GM04504 (cell line): ENCODE measurements at places on chromosomes 16 and 17.
A peak's percentile ranks its signal among the peaks of the same experiment; 100 is the strongest.

DNA sequence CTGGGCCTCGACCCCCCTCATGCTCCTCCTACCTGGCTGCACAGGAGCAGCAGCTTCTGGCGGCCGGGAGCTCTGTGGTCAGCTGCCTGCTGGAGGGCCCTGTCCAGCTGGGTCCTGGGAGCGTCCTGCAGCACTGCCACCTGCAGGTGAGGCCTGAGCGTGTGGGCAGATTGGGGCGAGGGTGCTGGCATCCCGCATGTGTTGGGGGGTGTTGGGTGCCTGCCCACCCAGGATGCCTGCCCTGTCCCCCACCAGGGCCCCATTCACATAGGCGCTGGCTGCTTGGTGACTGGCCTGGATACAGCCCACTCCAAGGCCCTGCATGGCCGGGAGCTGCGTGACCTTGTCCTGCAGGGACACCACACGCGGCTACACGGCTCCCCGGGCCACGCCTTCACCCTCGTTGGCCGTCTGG, 16.5 kb downstream of the FCSK start:
- DNase-seq, result no peak

DNA sequence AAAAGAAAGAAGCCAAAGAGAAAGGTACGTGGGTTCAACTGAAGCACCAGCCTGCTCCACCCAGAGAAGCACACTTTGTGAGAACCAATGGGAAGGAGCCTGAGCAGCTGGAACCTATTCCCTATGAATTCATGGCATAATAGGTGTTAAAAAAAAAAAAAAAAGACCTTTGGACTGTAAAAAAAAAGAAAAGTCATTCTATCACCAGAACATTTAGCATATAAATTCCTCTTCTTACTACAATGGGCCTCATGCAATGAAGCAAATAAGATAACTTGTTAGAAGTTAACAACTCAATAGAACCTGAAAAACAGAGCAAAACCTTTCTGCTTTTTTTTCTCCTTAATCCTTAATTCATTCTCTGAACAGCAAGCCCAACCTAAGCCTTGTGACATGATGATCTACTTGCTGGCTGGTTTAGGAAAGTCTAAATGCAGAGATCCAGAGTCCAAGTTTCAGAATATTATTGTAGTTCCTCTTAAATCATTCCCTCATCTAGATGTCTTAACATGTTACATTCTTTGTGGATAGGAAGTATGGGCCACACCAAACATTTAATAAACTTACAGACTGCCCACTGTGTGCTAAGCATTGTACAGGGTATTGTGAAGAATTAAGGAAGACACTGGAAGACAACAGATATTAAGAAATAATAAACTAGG, 45.4 kb downstream of the BRCA1 start:
- DNase-seq, result no peak

- no peak for DNase-seq
These were observed 23.9 kb upstream of the WSB1 start for GRCh38 chr17:27269974-27270373.

- DNase-seq, result peak; percentile 23
These were observed 58.9 kb downstream of the NOS2 start for GRCh38 chr17:27741361-27741861.

DNA sequence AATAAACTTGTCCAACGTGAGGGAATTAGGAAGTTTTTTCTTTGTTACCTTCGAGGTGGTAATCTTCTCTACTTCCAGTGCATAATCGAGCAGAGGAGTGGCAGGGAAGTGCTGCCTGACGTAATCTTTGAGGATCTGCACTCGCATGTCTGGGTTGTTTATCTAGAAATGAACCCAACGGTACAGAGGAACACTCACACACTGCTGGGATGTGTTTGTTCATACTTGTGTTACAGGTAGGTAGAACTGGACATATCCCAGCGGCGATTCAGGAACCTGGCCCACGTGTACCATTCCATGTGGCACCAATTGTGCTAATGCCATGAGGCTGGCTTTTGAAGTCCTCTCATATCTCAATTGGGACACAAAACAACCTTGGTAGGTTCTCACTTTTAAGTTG, 4.2 kb upstream of the KLHL11 start:
- DNase-seq, result no peak

GRCh38 chr16:23842137-23842600, 6.4 kb downstream of the PRKCB start:
- DNase-seq, result no peak

- no peak for DNase-seq
These were observed 2.9 kb downstream of the KRT28 start for GRCh38 chr17:40796846-40797245.

- DNase-seq, result no peak
These were observed 25.6 kb downstream of the WIPI1 start for GRCh38 chr17:68431661-68432071.

DNA sequence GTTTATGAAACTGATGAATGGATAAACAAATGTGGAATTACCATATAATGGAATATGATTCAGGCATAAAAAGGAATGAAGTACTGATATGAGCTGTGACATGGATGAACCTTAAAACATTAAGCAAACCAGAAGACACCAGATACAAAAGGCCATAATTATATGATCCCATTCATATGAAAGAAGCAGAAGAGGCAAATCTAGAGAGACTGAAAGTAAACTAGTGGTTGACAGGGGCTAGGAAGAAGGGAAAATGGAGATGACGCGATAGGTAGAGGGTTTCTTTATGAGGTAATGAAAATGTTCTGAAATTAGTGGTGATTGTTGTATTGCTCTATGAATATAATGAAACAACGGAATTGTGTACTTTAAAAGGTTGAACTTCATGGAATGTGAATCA, 88.4 kb downstream of the HIC1 start:
- DNase-seq, result no peak

DNA sequence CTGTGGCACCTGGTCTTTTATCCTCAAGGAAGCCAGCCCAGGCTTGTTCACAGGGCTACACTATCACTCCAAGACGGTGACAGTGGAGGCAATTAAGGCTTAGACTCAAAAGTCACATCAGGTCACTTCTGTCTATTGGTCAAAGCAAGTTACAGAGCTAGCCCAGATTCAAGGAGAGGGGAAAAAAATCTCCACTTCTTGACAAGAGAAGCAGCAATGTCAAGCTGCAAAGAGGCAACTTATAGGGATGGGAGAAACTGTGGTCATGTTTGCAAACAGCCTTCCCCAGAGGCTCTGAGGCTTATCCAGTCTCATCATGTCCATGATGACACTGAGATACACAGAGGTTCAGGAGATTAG, 31.6 kb downstream of the SERPINF1 start:
- DNase-seq, result no peak

- no peak for DNase-seq
These were observed 70.4 kb upstream of the TANC2 start for GRCh38 chr17:62895320-62896301.

GRCh38 chr16:4607841-4608703, 6.6 kb downstream of the UBALD1 start:
- no peak for DNase-seq

- DNase-seq, result no peak
These were observed 5.0 kb downstream of the ABHD15 start for GRCh38 chr17:29561554-29562517.

DNA sequence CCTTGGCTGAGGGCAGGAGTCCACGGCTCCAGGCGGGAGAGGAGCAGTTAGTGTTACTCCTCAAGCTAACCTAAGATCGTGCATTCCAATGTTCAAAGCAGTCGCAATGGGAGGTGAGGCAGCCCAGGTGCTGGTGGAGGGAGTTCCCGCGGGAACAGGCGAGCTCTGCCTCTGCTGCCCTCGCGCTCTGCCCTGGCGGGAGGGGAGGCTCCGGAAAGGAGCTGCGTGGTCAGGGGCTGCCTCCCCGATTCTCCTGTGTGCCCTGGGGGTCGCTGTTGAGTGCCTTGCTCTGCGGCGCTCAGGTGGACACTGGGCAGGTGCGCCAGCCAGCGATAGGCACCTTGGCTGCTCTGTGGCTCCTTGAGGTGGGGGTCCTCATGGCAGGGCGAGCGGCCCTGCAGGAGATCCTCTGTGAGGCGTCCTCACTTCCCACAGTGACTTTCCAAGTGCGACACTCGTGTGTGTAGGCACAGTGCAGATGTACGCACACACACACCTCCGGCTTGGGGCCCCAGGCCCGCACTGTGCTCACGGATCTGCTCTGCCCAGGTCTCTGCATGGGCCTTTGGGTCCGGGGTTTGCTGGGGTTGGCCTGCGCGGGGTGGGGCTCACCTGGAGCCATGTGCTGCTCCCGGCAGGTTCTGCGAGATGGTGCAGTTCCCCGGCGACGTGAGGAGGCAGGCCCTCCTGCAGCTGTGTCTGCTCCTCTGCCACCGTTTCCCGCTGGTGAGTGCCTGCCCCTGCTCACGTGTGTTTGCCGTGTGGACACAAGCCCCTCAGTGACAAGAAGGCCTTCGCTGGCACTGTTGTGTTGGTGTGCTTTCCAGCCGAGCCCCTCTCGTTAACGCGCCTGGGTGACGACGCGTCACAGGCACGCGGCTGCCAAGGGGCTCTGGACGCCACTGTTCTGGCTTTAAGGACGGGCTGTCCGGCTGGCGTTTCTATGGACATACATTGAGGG, 97.9 kb upstream of the ZNF750 start:
- DNase-seq, result no peak

GRCh38 chr16:80986557-80986956, 20.1 kb downstream of the CMC2 start:
- no peak for DNase-seq

GRCh38 chr17:27323538-27324215, 29.8 kb downstream of the WSB1 start:
- no peak for DNase-seq

- DNase-seq, result no peak
These were observed 62.7 kb downstream of the DNAH17 start for GRCh38 chr17:78514521-78514920.

- DNase-seq, result no peak
These were observed 26.5 kb upstream of the SLC39A11 start for GRCh38 chr17:73118951-73119391.

DNA sequence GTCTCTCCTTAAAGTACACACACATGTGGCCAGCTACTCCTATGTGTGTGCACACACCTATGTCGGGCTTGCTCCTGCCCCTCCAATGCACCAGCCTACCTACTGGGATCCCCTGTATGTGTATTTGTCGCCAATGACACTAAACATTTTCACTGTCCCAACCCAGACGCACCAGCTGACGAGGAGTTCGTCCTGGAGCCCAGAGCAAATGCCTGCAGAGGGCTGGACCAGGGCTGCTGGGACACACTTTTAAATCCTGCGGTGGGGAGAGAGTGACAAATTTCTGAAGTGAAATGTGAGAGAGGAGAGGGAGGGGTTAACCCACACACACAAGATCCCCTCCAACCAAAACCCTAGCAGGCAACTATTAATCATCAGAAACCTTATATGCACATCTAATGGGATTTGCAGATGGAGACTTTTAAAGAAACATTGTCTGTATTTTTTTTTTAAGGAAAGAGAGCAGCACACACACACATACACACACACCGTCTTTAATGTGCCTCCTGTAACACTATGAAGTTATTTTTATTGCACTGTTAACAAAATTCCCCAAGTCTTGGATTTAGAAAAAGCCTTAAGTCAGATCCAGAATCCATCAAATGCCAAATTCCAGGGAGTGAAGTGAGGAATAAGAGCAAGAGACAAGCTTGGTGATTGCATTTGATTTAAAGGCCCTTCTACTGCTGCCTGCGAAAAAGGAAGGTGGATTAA, at the start of gene MEOX1:
Gene MEOX1, minus strand, starts transcription at position 224 of the 714 bp plus-strand sequence. CDS start 388 bp downstream, outside the sequence.
- DNase-seq, result no peak

DNA sequence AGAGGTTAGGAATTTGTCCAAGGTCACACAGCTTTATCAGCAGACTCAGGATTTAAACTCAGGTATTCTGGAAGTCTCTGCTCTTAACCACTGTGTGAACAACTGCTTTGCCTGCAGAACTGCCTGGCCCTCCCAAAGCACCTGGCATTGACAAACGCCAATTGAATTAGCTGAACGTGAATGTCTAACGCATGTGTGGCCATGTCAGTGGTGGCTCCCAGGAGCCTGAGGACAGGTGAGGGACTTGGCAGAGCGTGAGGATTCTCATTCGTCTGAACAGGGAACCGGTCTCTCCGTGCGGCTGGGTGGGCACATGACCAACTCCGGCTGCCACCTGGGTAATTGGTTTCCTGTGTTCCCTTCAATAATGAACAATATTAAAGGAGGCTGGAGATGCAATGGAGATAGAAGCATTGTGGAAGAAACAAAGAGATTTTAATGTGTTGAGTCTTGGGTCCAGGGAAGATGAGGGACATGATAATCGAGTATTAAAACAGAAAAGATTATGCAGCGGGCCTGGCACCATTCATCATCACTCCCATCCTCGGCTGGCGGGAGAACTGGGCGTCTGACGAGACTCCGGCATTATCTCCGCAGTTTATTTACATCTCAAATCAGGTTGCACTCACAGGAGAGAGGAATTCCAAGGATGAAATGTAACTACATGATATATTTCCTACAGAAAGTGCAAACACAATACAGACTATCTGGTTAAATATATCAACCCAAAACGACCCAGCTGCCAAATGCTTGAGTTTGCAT, 113.5 kb downstream of the NPIPB5 start:
- DNase-seq, result no peak

- no peak for DNase-seq
These were observed 963 bp upstream of the METTL22 start for GRCh38 chr16:8620535-8620934.

GRCh38 chr17:55722016-55722736, 488 bp downstream of the TMEM100 start:
- no peak for DNase-seq

DNA sequence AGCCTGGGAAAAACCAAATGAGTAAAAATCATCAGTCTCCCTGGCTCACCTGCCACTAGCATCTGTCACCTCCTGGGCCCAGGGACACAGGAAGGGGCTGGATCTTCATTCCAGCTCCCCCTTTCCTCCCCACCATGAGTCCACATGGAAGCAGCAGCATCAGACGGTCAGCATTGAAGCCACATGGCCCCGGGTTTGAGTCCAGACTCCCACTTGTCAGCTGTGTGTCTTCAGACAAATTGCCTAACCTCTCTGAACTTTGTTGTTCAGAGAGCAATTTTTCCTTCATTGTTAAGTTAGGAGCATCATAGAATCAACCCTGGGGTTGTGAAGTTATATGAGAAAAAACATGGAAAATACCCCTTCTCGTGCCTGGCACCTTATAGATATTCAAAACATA, 10.7 kb downstream of the CACNG4 start:
- DNase-seq, result no peak

GRCh38 chr16:73056448-73056847, 8.5 kb upstream of the ZFHX3 start:
- DNase-seq, result no peak

DNA sequence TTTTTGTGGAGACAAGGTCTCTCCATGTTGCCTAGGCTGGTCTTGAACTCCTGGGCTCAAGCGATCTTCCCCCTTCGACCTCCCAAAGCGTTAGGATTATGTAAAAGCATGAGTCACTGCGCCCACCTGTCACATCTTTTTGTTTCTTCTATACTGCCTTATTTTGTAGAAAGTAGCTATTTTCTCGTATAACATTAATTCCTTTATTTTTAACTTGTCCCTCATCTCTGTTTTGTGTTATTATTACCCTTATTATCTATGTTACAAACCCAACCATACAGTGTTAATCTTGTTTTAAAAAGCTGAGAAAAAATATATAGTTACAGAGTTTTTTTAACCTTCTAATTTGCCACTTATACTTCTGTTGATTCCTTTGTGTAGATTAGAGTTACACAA, 1.4 kb upstream of the TXNDC11 start:
- DNase-seq, result no peak
